ENCODE measurements at places on chromosomes 5 and 9. TPM values are rescaled to one million over a fixed set of nuclear protein-coding genes. Genes with fewer than 3 reads are reported as not detected.
A peak's percentile ranks its signal among the peaks of the same experiment; 100 is the strongest.

Gene TMC1
- total RNA-seq = not detected

Gene CDKN2A
- not detected for total RNA-seq

Gene PPP3R2
- total RNA-seq = not detected

Gene SAXO1
- not detected for total RNA-seq

Gene ST8SIA4
- 1.9 TPM for total RNA-seq

Gene PTGS1
- 14.6 TPM for total RNA-seq

Gene NUTM2G
- total RNA-seq = not detected

Gene DAP
- total RNA-seq = 65.8 TPM

Gene ADAMTSL1
- 3.4 TPM for total RNA-seq

Gene ASPN
- 3.9 TPM for total RNA-seq

GRCh38 chr9:133277467-133277866, 2.5 kb upstream of the ABO start:
- no peak for DNase-seq

GRCh38 chr9:95815961-95816360, 59.5 kb upstream of the ERCC6L2 start:
- DNase-seq = no peak

DNA sequence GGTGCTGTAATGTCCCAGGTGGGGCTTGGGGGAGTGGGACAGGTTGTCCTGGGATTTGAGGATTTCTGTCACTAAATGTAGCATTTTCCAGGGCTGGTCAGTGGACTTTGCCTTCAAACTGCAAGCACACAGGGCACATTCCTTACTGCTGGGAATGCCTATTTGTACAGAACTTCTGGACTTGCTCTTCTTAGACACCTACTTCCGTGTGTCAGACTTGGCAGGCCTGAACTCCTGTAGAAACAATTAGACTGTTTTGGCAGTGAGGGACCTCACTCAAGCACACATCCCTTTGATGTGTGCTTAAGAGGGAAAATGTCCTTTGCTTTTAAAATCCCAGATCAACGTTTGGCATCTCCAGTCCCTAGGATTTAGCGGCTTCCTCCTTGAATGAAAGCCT, 192.2 kb downstream of the PAPPA start:
- no peak for DNase-seq

GRCh38 chr9:7324152-7324598, 475.4 kb downstream of the DMAC1 start:
- no peak for DNase-seq

GRCh38 chr5:66912787-66913186, 283.8 kb downstream of the CD180 start:
- no peak for DNase-seq

GRCh38 chr5:14588758-14589543, 7.4 kb downstream of the OTULINL start:
- DNase-seq = no peak

GRCh38 chr9:128528445-128529160, 23.8 kb upstream of the SPTAN1 start:
- DNase-seq = no peak

DNA sequence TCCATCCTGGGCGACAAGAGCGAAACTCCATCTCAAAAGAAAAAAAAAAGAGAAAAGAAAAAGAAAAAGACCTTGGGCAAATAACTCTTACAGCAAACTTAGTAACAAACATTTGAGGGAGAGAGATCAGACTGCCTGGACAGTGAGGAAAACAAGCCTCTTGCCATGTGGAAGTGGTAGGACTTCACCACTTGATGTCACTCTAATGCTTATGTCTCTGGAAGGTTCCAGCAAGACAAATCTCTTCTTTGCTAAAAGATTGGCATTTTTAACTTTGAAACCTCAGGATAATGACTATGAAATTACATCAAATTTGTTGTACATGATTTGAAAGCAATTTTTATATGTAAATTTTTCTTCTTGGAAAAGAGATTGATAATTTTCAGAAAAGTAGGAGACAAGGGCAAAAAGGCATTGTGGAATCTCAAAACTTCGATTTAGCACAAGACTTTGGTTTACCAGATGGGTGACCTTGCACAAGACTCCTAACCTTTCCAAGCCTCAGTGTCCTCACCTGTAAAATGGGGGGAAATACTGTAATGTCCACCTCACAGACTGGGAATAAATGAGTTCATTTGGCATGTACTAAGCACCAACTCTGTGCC, 5.4 kb downstream of the ACTL7B start:
- no peak for DNase-seq

DNA sequence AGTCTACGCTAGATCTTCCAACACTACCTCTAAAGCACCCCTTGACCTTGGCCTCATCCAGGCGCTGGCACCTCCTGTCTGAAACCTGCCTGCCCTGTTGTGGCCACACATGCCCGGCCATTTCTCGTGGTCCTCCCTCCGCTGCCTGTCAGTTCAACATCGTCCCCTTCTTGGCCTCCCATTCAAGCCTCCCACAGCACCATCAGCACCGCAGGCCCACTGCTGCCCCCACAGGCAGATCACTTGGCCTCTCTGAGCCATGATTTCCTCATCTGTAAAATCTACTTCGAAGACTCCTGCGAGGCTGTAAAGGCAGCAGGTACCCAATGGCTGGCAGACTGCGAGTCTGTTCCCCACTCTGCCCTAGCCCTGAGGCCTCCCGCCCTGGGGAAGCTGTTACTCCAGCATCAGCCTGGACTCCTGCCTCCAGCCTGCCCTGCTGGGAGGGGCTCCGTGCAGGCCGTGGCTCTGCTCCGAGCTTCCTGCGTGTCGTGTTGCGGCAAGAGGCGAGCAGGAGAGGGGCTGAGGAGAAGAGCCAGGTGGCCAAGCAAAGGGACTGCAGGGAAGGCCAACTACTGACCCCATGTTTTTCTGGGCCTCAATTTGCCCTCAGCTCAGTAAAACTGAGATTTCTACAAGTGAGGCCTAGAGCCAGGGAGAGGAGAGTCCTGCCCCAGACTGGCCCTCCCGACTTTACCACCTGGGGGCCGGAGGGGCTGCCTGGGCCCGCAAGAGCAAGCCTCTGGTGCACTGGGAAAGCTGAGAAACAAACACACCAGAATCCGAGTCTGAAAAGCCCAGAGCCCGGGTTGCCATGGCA, 70.5 kb upstream of the LRRTM2 start:
- DNase-seq = no peak

GRCh38 chr5:34841816-34842215, 2.9 kb downstream of the TTC23L start:
- no peak for DNase-seq

DNA sequence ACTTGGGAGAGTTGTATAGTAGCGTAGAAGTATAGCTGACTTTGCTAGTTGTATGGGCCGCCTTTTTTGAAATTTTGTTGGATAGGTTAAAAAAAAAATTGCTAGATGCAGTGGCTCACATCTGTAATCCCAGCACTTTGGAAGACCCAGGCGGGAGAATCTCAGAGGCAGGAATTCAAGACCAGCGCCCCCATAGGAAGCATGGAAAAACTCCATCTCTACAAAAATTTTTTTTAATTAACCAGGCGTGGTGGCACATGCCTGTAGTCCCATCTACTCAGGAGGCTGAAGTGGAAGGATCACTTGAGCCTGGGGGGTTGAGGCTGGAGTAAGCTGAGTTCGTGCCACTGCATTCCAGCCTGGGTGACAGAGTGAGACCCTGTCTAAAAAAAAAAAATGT, 59.2 kb downstream of the SMC5 start:
- DNase-seq = no peak

DNA sequence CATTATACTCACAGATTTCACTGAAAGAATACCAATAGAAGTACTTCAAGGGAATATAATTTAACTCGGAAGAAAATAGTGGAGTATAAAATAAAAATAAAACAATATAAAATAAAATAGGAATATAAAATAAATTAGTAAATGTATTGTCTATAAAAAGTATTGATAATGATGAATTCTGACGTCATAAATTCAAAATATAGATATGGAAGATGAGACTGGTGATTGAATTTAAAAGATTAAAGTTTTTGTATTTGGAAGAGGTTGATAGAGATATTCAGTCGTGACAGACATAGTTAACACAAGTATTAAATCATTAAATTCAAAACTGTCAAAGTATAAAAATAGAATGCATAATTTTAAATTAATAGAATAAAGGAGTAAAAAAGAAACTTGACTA, 964.9 kb upstream of the C9orf72 start:
- no peak for DNase-seq

DNA sequence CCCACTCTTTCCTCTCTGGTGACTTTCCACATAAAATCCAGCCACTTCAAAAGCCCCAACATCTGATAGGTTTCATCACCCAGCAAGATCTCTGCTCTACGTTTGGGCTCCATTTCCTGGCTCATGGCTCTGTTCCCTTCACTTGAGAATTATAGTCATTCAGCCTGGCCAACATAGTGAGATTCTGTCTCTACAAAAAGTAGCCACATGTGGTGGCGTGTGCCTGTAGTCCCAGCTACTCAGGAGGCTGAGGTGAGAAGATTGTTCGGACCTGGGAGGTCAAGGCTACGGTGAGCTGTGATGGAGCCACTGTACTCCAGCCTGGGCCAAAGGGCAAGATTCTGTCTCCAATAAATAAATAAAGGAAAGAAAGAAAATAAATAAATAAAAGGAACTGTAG, 83.3 kb upstream of the IGFBPL1 start:
- no peak for DNase-seq

GRCh38 chr5:149195337-149195887, 54.1 kb downstream of the ABLIM3 start:
- peak; percentile 60 for DNase-seq

GRCh38 chr5:145936401-145937131, at the start of gene SH3RF2:
Gene SH3RF2, plus strand, starts transcription at chr5:145936578. Its CDS starts 1,351 bp downstream, at chr5:145937929.
- no peak for DNase-seq

DNA sequence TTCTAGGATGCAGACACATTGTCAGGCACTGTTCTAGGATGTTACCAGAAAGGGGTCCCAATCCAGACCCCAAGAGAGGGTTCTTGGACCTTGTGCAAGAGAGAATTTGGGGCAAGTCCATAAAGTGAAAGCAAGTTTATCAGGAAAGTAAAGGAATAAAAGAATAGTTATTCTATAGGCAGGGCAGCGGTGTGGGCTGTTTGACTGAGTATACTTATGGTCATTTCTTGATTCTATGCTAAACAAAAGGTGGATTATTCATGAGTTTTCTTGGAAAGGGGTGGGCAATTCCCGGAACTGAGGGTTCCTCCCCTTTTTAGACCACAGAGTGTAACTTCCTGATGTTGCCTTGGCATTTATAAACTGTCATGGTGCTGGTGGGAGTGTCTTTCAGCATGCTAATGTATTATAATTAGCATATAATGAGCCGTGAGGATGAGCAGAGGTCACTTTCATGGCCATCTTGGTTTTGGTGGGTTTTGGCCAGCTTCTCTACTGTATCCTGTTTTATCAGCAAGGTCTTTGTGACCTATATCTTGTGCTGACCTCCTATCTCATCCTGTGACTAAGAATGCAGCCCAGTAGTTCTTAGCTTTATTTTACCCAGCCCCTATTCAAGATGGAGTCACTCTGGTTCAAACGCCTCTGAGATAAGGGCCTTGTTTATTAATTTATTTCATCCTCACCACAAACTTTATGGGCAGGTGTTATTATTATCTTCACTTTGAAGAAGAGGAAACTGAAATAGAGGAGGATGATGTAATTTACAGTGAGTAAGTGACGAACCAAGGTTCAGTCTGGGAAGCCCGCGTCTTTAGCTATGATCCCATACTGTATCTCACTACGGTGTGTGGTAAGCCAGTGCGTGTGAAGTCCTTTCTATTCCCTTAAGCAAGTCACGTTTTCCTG, 186.0 kb upstream of the KLF4 start:
- no peak for DNase-seq

GRCh38 chr5:113215401-113216060, 219.3 kb downstream of the TSSK1B start:
- DNase-seq = no peak

DNA sequence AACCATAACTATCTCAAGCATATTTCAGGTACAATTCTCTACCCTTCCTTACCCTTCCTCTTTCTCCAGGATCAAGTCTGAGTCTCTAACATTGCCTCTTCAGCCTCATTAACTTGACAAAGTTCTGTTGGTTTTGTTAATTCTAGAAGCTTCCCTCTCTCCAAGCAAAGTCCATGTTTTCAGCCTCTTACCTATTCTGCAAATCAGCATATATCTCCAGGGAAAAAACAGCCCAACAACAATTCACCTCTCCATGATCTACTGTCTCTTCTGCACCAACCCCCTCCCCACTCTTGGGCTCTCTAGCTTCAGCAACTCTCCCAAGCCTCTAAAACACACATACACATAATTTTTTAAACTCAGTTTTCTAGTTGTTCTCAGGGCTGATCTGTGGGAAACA, 72.2 kb downstream of the LIX1 start:
- no peak for DNase-seq

DNA sequence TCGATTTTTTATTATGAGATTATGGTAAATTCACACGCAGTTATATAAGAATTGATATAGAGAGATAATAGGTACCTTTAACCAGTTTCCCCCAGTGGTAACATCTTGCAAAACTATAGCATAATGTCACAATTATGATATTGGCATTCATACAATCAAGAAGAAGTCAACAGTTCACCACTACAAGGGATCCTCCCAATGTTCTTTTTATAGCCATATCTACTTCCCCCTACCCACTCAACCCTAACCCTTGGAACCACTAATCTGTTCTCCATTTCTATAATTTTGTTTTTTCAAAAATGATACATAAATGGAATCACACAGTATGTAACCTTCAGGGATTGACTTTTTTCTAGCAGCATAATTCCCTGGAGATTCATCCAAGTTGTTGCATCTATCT, 9.8 kb downstream of the ACTL7B start:
- no peak for DNase-seq

DNA sequence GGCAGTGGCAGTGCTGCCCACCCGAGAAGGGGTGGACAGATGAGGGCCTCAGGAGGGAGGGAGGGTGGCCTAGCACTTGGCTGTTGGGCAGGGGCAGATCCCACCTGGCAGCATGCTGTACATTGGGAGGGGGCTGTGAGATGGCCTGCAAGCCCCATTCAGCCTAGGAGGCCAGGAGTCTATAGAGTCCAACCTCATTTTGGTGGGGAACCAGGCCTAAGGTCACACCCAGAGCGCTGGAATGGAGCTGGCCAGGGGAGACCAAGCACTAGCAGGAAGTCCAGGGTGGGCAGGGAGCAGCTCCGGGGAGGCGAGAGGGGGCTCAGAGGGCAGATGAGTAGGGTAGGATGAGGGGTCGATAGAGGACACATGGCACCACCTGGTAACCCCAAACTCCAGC, 22.9 kb downstream of the TRIM14 start:
- no peak for DNase-seq

DNA sequence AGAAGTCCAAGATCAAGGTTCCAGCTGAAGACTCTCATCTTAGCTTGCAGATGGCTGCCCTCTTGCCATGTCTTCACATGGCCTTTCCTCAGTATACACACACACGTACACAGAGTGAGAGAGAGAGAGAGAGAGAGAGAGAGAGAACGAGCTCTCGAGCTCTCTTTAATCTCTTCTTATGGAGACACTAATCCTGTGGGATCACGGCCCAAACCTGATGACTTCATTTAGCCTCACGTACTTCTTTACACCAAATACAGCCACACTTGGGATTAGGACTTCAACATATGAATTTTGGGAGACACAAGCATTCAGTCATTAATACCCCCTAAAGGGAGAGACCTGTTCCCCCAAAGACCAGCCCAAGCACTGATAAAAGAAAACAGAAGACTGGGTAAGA, 42.8 kb downstream of the SIL1 start:
- DNase-seq = no peak

- DNase-seq = no peak
Measured at GRCh38 chr9:700365-701282, 140.9 kb upstream of the DMRT1 start.
